Mammary epithelial cell (primary cell): ENCODE measurements at places on chromosomes 5 and 9.

DNA sequence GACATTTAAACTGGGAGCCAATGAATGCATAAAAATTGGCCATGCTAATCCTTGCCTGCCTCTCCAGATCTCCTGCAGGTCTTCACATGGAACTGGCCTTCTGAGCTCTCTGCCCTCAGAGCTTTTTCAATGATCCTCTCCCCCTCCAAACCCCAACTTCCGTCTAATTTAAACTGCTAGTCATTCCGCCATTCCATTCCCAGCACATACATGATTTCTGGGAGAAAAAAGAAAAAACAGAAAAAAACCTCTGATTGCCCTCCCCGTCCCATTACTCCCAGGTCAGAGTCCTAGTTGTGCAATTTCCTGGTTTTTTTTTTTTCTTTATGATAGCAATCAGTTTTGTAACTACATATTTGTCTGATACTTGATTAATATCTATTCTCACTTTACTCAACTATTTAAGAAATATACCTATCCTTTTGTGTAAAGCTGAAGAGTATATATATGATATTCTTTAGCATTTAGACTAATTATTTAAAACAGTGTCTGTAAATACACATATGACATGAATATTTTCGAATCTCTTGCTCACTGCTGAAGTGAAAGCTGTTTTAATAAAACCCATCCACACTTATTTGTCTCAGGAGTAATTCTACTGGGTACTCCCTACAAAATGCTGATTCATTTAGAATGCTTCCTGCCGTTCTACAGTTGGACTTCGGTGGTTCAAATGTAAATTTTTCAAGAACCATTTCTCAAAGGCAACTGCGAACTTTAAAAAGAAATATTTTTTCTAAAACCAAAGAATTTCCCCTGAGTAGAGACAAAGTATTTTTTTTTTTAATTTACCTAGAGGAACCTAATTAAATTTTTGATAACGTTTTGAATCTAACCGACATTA is 1.6 kb downstream of the HINT1 start:
- peak; percentile 23 for DNase-seq

GRCh38 chr5:98301547-98301946 is 471.9 kb upstream of the RGMB start:
- DNase-seq, result no peak

GRCh38 chr9:100690438-100690837 is 112.6 kb downstream of the CAVIN4 start:
- DNase-seq, result no peak

- no peak for DNase-seq
Measured at GRCh38 chr5:134906811-134907210, 1.9 kb downstream of the PCBD2 start.

DNA sequence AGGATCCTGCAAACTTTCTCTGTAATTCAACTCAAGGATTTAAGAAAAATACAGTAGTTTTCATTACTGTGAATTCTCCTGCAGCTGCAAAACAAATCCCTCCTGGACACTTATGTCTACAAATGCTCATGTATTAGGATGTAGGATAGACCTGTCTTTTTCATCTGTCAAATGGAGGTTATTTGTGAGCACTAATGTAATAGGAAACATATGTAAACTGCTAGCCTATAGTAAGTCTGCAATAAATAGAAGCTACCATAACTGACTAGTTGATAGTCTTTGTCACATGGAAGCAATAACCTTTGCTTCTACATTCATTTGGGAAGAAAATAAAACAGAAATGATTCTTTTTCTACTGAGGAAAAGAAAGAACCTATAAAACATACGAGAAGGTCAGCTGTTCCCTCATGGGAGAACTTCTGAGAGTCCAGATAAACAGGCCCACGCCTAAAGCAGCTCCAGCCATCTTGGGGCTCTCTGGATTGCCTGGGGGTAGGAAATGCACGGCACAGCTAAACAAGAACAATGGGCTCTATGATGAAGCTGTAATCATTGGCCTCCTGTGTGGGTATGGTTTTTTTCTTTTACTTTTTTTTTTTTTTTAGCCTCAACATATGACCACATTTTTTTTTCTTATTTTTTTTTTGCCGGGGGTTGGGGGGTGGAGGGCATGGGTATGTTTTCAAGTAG is 6.2 kb downstream of the KCNV2 start:
- DNase-seq, result peak; percentile 41

- peak; percentile 61 for DNase-seq
Measured at GRCh38 chr5:35924950-35925722, 13.3 kb downstream of the CAPSL start.

- no peak for DNase-seq
Measured at GRCh38 chr9:134643222-134643671, 1.6 kb downstream of the COL5A1 start.
